WERI-Rb-1 (cell line): ENCODE measurements at places on chromosomes 5 and 9.

- no peak for DNase-seq
These were observed 85.2 kb downstream of the GRAMD2B start for GRCh38 chr5:126508251-126508961.

- DNase-seq: peak; percentile 30
These were observed 158.8 kb downstream of the C9orf152 start for GRCh38 chr9:110048976-110049698.

DNA sequence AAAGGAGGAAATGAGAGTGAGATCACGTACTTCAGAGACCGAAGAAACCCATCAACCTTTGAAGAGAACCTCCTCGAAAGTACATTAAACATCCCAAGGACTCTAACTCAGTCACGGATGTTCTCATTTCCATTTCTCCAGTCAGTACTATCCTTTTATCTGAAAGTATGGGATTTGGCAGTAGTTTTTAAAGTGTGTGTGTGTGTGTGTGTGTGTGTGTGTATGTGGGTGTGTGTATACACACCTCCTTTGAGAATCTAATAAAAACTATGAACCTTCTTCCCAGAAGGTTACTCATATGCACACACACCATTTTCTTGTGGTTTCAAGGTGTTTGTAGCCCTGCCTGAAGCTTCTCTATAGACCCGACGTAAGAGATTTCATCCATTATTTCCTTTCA, 53.9 kb downstream of the PRDM6 start:
- no peak for DNase-seq

DNA sequence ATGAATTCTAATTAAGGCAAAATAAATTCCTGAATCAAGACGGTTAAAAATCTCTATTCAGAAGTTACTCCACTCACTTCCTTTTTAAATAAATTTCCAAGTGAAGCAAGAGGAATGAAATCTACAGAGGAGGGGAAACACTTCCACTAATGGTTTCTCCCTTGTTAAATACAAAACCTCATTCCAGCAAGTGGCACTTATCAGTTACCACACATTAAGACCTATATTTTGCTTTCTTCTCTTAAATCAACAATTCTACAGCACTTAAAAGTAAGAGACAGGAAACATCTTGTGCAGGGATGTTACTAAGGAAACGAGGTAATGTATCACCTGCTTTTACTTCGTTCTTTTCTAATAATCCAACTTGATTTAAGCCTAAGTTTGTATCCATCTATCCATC, 172.6 kb downstream of the RAPGEF6 start:
- no peak for DNase-seq

- DNase-seq: peak; percentile 89
These were observed at the start of gene CLINT1 for GRCh38 chr5:157858527-157859226. CLINT1 (minus strand) TSS chr5:157859145; CDS start chr5:157858970, 175 bp downstream.

- no peak for DNase-seq
These were observed 16.1 kb upstream of the MXD3 start for GRCh38 chr5:177327539-177328522.

GRCh38 chr5:88951457-88951856, 68.5 kb upstream of the MEF2C start:
- DNase-seq: no peak

DNA sequence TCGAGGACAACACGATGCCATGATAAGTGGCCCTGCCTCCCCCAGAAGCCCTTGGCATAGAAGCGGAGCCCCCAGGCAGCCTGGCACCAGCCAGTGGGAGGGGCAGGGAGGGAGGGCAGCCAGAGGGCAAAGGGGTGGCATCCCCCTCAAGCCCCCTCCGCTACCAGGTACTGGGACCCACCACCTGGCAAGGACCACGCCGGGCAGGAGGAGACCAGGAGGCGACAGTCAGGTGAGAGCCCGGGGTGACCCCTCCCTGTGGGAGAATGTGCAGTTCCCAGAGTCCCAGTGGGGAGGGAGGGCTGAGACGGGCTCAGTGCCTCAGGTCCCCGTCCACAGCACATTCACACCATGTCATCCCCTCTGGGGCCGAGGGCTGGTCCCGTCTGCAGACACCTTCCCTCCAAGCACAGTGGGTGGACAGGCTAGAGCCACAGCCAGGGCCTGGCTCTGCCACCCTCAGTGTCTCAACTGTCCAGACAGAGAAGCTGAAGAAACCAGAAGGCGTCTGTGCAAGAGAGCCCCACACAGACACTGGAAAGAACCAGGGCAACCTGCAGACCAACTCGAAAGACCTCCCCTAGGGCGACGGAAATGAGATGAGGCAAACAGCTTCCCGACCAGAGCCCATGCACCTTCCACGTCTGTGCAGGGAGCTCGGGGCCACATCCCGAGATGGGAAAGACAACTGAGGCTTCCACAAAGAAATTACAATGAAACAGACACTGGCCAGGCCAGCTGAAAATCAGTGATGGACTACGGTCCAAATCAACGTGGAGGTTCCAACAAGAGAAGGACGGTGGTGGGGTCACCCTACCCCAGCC, 11.1 kb downstream of the BRD3 start:
- DNase-seq: no peak

GRCh38 chr9:92980085-92980745, 32.9 kb downstream of the FGD3 start:
- no peak for DNase-seq

- DNase-seq: no peak
These were observed 13.9 kb downstream of the STC2 start for GRCh38 chr5:173314166-173314952.

- DNase-seq: no peak
These were observed 25.3 kb downstream of the LRRC70 start for GRCh38 chr5:62603934-62604333.

DNA sequence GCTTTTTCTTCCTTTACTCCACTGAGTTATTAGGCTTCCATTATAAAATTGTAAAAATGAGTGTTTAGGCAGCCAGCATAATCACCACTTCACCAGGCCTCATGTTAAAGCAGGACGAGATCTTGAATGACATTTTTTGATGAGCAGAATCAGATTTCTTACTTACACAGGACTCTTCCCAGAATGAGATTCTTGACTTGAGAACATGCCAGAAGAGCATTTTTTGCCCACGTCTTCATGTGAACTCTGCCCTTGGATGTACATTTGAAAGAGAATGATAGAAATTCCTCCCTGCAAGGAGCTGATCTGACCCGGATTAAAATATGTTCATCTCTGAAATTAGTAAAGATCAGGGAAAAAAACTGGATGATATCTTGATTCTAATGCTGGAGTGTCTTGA, 212.1 kb upstream of the ADRA1B start:
- DNase-seq: no peak

DNA sequence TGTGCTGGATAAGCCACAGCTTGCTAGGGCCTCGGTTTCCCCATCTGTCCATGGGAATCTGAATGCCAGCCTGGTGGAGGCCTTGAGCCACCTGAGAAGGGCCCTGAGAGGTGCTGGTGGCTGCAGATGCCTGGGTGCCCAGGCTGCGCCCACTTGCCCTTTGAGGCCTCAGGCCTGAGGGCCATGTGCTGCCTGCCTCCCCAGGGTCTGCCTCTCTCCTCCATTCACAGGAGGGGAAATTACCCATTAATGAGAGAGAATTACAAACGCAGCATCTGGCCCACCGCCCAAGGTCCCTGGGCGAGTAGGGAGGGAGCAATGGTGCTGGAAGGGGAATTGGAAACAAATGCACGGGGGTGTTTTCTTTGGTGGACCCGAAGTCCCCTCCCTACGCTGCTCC, 59.6 kb downstream of the BARX1 start:
- DNase-seq: no peak

DNA sequence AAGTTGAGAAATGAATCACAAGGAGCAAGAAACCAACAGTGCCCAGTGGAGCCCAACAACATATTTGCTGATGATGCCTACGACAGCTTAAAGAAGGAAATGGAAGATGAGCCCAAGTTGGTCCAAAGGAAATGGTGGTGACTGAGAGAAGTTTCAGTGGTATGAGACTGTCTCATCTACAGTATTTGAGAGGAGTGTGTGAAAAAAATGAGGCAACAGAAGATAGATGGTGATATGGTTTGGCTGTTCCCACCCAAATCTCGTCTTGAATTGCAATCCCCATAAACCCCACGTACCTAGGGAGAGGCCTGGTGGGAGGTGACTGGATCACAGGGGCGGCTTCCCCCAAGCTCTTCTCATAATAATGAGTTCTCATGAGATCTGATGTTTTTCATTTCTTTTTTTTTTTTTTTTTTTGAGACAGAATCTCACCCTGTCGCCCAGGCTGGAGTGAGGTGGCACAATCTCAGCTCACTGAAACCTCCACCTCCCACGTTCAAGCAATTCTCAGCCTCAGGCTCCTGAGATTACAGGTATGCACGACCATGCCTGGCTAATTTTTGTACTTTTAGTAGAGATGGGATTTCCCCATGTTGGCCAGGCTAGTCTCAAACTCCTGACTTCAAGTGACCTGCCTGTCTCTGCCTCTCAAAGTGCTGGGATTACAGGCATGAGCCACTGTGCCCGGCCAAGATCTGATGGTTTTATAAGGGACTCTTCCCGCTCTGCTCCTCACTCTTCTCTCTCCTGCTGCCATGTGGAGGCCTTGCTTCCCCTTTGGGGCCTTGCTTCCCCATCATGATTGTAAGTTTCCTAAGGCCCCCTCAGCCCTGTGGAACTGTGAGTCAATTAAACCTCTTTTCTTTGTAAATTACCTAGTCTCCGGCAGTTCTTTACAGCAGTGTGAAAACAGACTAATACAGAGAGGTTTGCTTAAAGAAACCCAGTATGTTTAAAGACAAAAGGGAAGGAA, 30.2 kb downstream of the EFCAB9 start:
- no peak for DNase-seq

GRCh38 chr9:72925126-72925789, 27.6 kb downstream of the ALDH1A1 start:
- no peak for DNase-seq

GRCh38 chr9:78046112-78046511, 14.5 kb upstream of the GNAQ start:
- no peak for DNase-seq

GRCh38 chr9:125190361-125190801, 778 bp upstream of the PPP6C start:
- no peak for DNase-seq

DNA sequence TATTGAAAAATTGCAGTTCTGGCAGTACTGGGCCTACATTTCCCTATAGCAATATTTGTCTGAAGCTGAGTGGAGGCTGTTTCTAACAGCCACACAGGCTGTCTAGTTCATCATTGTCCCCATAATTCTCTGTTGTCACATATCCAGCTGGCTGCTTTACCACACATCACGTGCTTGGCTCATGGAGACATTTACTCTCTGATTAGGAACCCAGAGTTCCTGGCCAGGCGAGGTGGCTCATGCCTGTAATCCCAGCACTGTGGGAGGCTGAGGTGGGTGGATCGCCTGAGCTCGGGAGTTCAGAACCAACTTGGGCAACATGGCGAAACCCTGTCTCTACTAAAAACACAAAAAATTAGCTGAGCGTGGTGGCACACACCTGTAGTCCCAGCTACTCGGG, 81.4 kb downstream of the PGM5 start:
- no peak for DNase-seq

- DNase-seq: no peak
These were observed 68.8 kb upstream of the ICE1 start for GRCh38 chr5:5353681-5354080.

- no peak for DNase-seq
These were observed 159.2 kb downstream of the CDC42SE2 start for GRCh38 chr5:131423056-131423455.

- no peak for DNase-seq
These were observed 186.8 kb downstream of the HCN1 start for GRCh38 chr5:45509371-45509770.

GRCh38 chr5:42392917-42393316, 30.3 kb upstream of the GHR start:
- no peak for DNase-seq

DNA sequence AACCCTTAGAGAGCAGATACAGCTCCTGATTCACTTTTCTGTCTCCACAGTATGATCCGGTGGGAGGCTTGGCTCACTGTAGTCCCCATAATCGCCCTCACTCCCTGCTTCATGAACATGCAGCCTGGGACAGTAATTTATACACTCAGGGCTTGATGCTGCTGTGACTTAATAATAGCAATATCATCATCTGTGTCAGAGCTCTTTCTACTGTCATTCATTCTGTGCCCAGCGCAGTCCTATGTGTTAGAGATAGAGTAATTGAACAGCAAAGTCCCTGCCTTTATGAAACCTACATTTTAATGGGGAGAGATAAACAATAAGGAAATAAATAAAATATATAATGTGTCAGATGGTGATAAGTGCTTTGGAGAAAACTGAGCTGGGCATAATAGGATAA, 2.8 kb upstream of the HEMGN start:
- no peak for DNase-seq

- no peak for DNase-seq
These were observed 5.6 kb downstream of the BNC2 start for GRCh38 chr9:16864649-16865434.

GRCh38 chr5:61468483-61468865, 136.4 kb downstream of the ZSWIM6 start:
- DNase-seq: no peak

- peak; percentile 41 for DNase-seq
These were observed 64.6 kb upstream of the GRIA1 start for GRCh38 chr5:153425914-153426313.

GRCh38 chr5:119255571-119256356, 100.1 kb upstream of the TNFAIP8 start:
- peak; percentile 40 for DNase-seq

- DNase-seq: no peak
These were observed 1087.7 kb upstream of the ARRDC3 start for GRCh38 chr5:92470770-92471169.

- peak; percentile 93 for DNase-seq
These were observed 613.7 kb upstream of the CDH18 start for GRCh38 chr5:20601678-20602100.
